ENCODE measurements at places on chromosomes 5 and 9.

GRCh38 chr9:135819905-135820304, 87.4 kb downstream of the CAMSAP1 start:
- no peak for DNase-seq

DNA sequence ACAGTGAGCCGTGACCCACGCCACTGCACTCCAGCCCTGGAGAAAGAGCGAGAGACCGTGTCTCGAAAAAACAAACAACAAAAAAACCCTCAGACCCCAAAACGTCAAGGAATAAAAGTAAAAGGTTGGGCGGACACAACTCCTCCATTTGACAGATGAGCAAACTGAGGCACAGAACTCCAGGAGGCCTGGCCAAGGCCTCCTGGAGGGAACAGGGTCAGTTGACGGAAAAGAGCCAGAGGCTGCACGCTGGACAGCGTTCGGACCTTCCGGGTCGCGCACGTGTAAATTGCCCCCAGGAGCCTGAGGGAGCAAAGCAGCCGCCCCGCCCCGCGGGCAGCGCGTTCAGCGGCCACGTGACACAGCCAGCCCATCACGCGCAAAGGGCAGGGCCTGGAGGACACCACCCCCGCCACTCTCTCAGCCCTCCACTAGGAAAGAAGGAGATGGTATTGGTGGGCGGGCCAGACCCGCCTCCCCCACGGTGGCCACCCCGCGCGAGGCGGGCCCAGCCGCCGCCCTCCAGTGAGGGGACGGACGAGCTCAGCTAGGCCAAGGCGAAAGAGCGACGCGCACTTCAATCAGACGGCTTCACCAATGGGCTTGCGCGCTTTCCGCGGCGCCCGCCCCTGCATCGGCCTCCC, 81.5 kb downstream of the PTPDC1 start:
- peak; percentile 95 for DNase-seq

DNA sequence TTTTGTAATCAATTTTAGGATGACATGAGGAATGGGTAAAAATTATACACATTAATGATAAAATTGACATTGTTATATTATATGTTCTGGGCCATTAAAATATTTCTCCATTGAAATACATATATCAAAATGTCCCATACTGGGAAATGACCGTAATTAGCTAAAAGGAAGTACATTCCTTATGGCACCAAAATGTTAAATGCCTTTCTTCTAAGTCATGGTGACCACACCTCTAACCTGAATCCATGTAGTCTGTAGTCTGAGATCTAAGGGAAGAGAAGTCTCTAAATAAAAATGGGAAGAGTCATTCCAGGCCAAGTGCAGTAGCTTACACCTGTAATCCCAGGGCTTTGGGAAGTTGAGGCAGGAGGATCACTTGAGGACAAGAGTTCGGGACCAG, 10.0 kb upstream of the GDA start:
- DNase-seq = no peak

DNA sequence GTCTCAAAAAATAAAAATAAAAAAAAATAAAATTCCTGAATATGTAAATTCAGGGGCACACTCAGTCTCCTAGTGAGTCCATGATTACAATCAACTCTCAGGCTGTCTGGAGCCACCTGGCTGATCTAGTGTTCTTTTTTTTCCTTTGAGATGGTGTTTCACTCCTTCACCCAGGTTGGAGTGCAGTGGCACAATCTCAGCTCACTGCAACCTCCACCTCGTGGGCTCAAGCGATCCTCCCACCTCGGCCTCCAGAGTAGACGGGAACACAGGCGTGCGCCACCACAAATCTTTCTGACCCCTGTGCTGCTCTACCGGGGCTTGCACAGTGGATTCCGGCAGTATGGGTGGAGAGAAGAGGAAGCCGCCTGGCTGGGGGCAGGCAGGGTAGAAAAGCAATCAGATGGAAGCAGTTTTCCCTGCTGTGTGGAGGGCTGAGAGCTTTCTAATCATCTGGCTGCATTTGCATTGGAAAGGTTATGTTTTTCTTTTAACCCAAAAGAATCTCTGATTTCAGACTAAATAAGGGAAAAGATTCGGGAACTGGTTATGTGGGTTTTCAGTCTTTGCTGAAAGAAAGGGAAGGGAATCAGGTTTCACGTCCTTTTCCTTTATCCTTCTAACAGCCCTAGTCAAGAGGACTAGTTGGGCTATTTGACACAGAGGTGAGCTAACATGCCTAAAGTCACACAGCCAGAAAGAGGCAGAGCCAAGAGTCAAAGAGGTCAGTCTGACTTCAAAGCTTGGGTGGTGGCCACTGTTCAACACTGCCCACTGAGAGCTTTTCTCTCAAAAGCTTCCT, 26.3 kb upstream of the CORO2A start:
- DNase-seq = no peak

DNA sequence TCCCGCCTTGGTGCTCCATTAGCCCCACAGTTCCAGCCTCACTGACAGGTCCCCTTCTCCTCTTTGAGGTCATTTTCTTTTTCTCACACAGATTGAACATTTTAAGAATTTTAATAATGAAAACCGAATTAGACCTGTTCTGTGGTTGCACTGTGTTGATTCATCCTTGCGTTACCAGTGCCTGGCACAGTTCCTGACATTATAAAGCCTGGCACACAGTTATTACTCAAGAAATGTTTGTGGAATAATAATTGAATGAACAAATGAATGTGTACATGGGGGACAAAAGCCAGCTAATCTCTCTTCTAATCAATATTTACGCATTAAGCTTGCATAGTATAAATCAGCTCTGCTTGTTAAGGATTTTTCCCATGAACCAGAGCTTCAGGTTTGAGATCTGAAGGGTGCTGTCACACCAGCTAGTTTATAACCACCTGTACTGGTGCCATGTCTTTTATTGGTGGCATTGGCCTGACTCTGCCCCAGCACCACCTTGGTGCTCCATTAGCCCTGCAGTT, 80.0 kb downstream of the SV2C start:
- DNase-seq = no peak

- DNase-seq = no peak
Measured at GRCh38 chr5:168844922-168845296, 265.7 kb upstream of the PANK3 start.

DNA sequence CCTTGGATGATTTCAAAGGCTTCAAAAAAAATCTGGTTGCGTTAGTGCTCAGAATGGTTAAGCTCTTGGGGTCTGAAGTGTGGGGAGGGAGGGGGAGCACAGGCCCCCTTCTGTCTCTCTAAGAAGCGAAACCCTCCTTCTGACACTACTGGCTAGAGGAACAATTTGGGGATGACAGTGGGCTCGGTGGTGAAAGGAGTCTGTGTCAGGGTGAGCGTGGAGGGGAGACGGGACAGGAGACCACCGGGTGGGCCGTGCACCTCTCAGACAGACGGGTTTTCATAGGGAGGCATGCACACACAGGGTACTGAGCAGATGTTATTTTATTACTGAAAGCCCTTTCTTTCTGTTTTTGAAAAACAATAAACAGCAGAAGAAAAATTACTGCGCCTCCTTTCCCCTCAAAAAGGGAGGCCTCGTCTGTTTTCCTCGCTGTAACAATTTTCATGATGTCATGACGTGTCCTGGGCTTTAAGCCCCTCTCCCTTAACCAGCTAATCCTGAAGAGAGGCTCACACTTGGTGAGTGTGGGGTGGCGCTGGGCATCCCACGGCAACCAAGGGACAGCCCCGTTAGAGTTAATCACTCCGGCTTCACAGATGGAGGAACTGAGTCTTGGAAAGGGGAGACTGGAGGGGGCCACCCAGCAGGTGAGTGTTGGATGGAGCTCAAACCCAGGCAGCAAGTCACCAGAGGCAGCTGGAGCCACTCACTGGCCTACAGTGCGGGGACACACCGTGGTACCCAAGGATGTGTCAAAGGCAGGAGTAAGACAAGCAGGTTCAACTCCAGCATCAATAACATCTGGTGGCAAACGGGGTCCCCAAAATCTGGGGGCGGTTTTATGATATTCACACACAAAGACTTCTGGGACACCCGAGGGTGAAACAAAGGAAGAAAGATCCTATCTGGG, 53.4 kb downstream of the PTCH1 start:
- DNase-seq = no peak

DNA sequence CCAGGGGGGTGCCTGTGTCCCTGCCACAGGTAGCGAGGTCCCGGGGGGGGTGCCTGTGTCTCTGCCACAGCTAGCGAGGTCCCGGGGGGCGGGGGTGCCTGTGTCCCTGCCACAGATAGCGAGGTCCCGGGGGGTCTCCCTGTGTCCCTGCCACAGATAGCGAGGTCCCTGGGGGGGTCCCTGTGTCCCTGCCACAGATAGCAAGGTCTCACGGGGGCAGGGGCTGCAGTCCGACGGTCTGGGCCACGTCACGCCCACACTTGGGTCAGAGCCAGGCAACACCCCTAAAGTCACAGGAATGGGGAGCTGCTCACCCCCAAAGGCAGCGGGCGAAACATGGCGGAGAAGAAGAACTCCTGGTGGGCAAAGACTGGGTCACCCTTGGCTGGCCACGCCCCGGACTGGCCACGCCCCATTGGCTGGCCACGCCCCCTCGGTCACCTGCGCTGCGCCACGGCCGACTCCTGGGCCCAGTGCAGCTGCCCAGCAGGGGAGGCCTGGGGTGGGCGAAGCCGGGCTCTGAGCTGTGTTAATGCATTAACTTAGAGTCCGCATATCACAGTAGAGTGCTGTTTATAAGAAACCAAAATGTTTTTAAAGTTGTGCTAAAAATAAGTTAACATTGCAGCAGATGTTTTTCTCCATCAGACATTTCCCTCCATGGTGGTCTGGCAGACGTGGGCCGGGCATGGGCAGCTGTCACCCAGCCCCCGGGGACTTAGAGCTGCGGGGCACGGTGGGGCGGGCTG, 7.0 kb downstream of the NOXA1 start:
- no peak for DNase-seq

- DNase-seq = no peak
Measured at GRCh38 chr9:131787838-131788237, 48.0 kb upstream of the RAPGEF1 start.

GRCh38 chr9:99582814-99583213, 238.9 kb upstream of the NR4A3 start:
- DNase-seq = no peak

DNA sequence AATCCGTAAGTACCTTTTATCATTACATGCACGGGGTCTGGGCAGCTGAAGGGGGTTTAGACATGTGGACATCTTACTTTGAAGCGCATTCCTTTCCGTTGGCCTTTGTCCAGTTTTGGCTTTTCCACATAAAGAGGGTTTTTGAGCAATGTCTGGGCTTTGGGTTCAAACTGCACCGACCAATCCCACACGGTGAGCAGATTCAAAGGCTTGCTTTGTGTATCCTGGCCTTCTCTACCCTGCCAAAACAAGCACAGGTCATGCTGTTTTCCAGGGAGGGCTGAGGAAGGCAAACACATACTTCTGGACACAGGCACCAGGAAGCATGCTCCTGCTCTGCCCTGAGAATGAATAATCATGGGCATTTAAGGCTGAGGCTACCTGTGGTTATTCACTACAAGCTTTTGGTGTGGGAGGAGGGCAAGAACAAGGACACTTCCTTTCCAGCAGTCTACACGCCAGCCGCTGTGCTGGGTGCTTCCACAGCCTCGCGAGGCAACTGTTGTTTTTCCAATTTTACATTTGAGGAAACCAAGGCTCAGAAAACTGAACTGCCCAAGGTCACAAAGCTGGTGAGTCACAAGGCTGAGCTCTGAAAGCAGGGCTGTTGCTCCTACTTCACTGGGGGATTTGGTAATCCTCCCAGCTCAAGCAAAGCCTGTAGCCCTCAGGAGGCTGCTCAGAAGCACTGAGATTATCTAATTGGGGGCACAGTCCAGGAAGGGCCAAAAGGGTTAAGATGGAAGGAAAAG, 59.8 kb upstream of the GOLPH3 start:
- DNase-seq = no peak

DNA sequence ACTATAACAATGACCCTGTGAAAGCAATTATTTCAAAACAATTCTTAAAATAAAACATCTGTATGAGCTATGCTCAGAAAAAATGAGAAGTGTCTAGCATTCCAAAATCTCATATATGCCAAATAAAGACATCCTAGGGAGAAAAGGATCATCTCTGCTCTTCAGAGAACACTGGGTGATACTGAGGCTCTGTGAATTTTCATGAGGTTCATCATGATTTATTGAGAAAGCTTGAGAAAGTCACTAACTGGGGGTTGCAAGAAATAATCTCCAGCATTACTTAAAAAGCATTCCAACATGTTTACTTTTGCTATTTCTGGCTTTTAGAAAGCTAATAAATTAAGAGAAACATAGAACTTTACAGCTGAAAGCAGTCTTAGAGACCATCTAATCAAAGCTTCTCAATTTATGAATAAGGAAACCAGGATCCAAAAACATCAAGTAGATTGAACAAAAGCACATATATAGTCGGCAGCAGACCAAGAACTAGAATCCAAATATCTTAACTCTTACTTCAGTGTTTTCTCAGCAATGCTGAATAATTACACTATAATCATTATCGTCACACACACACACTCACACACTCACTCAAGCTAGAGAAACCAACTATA, 372.8 kb downstream of the NR2F1-AS1 start:
- DNase-seq = no peak

- DNase-seq = no peak
Measured at GRCh38 chr5:55073211-55073610, 29.2 kb upstream of the GZMA start.

DNA sequence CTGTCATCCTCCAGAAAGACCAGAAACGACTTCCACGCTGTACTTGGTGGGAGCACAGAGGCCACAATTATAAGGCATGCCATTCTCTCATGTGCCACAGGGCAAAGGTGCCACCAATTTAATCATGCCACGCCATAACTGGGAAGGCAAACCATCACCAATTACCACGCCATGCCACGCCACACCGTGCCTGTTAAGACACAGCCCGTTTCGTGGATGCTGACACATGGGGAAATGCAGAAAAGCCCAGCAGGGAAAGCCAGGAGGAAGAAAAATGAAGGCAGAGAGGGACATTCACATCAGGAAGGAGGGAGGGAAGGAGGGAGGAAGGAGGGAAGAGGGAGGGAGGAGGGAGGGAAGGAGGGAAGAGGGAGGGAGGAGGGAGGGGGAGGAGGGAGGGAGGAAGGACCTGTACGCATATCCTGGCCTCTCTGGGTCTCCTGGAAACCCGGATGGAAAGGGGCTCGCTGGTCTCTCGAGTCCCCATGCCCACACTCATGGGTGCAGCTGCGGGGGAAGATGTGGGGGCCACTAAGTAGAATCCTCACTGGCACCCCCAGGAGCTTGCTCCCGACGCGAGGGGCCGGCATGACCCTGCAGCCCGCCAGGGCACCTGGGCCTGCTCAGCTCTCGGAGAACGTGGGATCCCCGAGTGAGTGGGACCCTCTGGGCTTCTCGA, 61.7 kb upstream of the UBAC1 start:
- no peak for DNase-seq

GRCh38 chr5:140555747-140556312, 1.4 kb downstream of the SRA1 start:
- no peak for DNase-seq

DNA sequence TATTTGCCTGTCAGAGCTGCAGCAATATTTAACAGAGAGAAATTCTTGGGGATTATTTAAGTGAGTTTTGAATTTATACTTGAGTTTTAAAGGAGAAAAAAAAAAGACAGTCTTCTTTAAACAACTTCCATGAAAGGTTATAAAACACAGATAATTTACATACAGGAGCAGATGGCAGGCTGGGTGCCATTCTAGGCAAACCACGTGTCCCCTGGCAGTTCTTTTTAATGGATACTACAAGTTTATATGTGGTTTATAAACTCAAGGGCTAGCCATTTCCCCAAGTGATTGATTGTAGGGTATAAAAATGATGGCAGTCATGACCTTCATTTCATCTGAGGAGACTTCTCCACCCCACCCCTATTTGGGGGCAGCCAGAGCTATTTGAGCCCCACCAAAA, 166.6 kb downstream of the FSTL4 start:
- no peak for DNase-seq

All from GF-D8 (cell line).